Activated T-helper 1 cell treated with anti-CD3 and anti-CD28 coated beads, Interleukin-2, amount 50 U/mL, for 16 hours (primary cell): ENCODE measurements at places on chromosomes 6 and 20.

DNA sequence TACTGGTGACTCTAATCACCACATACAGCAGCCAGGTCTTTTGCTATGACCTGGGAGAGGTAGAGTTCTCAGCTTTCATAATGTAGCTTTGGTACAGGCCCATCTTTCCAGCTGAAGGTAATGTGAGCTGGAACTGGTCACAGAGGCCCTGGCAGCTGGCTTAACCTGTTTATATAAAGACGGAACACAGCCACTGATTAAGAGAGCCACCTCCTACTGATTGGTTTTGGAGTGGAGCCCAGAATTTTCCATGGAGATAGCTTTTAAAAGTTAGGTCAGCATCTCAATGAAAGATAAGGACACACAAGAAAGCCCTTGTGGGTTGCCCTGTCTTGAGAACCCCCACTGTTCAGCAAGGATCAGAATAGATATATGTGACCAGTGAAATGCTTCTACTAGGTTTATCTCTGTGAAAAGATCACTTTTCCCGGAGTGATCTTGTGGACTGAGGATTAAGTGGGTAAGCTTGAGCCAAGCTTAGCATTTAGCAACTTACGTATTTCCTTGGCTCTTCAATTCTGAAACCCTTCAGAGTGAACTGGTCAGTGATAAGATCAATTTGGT is 213.7 kb upstream of the CITED2 start:
- no peak for DNase-seq

- no peak for DNase-seq
These were observed 17.5 kb downstream of the CEBPB start for GRCh38 chr20:50208085-50208491.

DNA sequence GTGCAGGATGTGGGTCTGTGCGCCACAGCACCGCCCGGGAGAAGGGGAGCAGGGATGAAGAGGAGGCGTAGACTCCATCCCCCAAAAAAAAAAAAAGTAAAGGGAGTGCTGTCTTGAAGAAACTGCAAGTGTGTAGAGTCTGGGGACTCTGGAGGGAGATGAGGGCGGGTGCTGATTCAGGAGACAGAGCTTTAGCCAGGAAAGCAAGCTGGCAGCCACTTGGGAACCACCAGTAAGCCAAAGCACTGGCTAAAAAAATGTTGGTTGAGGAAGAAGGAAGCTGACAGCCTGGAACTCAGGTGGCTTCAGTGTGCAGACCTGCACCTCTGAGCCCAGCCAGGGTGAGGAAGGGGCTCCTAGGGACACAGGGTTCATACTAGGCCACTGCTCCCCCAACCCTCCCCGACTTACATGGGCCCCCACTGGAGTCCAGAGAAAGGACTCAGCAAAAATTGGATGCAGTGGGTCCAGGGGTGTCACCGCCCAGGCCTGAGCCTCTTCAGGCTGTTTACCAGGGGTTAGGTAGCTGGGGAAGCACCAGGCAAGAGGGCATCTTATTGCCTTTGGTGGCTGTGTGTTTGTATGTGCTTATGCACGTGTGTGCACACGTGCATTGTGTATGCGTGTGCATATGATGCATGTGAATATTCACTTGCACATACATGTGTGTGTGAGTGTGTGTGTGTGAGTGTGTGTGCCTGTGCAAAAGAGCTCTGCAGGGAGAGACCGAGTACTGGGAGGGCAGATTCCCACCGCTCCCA is 153.5 kb upstream of the MLN start:
- no peak for DNase-seq

GRCh38 chr20:41395667-41396664 is 29.3 kb upstream of the EMILIN3 start:
- no peak for DNase-seq

- DNase-seq = no peak
These were observed 12.4 kb downstream of the SERINC1 start for GRCh38 chr6:122459240-122459639.
